ENCODE measurements at places on chromosomes 7 and 10.

GRCh38 chr10:100886091-100886490 lies 26.7 kb upstream of the SLF2 start:
- no peaks in the 10 kb centered on the region for H3K4me1 ChIP-seq
- H3K27me3 ChIP-seq, result peaks cover 6% of the 10 kb centered on the region
- DNase-seq, result no peak
- no peak overlapping the region for H3K27ac ChIP-seq
- no peak overlapping the region for H3K4me3 ChIP-seq

GRCh38 chr7:79462390-79462789 lies 8.9 kb upstream of the MAGI2 start:
- no peaks in the 10 kb centered on the region for H3K27me3 ChIP-seq
- peaks cover 8% of the 10 kb centered on the region for H3K36me3 ChIP-seq
- peaks cover 5% of the 10 kb centered on the region for H3K4me1 ChIP-seq
- DNase-seq, result no peak
- H3K27ac ChIP-seq, result no peak overlapping the region

GRCh38 chr7:148882841-148883265 lies 1.2 kb downstream of the EZH2 start:
- no peaks in the 10 kb centered on the region for H3K36me3 ChIP-seq
- H3K27ac ChIP-seq, result peak overlapping the region; percentile 96
- H3K4me1 ChIP-seq, result no peaks in the 10 kb centered on the region

DNA sequence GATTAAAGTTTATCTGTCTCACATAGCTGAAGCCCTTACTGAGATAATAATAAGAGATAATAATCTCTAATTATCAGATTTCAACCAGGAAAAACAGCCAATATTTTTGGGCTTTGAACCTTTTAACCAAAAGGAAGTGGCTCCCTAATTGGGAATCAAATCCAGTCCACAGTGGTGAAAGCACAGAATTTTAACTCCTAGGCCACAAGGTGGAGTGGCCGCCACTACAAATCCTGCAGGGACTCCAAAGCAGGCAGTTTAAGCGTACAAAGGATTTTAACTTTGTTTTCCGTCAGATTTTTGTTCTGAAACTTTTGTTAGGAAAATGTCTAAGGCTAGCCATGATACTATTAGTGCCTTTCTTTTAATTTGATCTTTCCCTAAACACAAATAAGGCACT lies 99.6 kb upstream of the CCNY start:
- no peak overlapping the region for H3K4me3 ChIP-seq
- no peak for DNase-seq
- H3K27me3 ChIP-seq, result no peaks in the 10 kb centered on the region
- H3K36me3 ChIP-seq, result no peaks in the 10 kb centered on the region

DNA sequence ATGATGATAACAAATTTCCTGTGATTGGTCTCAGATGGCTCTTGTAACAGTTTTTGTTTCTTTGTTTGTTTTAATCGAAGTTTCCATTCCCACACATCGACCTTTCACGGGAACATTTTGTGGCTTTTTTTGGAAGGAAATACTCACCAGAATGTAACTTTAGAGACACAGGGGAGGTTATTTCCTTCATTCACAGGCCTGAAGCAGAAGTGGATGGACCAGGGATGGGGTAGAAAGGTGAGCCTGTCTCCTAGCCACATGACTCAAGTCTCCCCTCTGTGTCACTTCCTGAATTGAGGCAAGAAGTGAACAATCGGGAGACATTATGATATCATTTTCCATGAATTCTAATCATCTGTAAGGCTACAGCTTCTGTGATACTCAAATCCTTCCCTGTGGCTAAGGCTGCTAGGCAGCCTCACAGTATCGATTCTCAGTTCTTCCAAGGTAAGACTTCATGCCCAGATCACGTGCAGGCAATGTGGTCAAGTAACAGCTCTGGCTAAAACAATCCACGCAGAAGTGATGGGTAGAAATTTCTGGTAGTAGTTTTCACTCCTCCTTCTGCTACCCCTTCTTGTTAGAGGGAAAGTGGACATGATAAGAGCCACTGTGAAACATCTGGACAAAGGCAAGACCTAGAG lies 203.9 kb upstream of the NEBL start:
- H3K27me3 ChIP-seq, result no peaks in the 10 kb centered on the region
- H3K36me3 ChIP-seq, result no peaks in the 10 kb centered on the region
- DNase-seq, result no peak
- no peak overlapping the region for H3K27ac ChIP-seq
- no peak overlapping the region for H3K4me3 ChIP-seq

DNA sequence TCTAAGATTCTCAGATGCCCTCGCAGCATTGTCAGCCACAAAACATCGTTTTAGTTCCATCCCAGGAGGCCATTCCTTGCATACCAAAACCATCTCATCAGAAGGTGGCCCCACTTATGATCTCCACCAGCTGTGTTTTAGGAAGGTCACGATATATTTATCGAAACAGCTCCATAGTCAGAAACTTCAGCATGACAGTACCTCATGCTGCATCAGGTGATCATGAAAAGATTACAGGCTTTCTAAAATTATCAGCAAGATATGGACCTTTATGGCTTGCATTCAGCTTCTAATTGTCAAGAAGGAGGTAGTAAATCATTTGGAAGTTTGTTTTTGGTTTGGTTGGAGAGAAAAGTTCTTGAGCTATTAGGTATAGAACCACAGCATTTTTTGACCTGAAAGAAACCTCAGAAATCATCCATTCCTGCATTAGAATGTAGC lies 20.0 kb downstream of the JAZF1 start:
- H3K27ac ChIP-seq, result no peak overlapping the region
- no peak for DNase-seq
- no peaks in the 10 kb centered on the region for H3K27me3 ChIP-seq
- H3K36me3 ChIP-seq, result peaks cover 3% of the 10 kb centered on the region

DNA sequence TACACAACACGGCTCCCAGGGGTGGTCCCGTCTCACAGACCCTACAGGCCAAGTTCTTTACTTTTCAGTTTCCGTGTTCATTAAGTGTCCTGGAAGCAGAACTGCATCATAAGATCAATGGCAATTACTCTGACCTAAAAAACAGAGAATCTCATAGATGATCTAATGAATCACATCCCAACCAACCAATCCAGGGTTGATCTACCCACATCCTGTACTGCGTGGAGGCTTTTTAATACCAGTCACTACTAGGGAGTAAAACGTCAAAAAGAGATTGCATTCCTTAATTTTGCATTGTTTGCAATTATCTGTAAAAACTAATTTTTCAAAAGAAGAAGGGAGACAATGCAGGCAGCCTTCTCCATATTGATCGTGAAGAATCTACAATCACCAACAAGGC lies 72.6 kb downstream of the PARD3 start:
- H3K36me3 ChIP-seq, result no peaks in the 10 kb centered on the region
- peaks cover 14% of the 10 kb centered on the region for H3K4me1 ChIP-seq
- no peak for DNase-seq
- no peak overlapping the region for H3K27ac ChIP-seq
- no peaks in the 10 kb centered on the region for H3K27me3 ChIP-seq

DNA sequence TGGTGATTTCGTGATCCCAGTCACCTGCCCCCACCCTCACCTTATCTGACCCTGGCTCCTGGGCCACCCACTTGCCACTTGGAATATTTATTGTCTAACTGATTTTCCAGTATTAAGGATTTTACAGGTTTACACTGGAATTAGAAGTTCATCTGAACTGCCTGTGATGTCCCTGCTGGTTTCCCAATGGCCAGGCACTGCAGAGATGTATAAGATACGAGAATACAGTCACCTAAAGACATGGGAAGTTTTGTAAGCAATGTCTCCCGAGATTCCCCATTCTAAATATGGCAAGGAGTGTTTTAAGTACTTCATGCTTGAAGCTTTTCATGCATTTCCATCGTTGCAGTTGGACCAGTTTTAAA lies 592.7 kb downstream of the SDK1 start:
- H3K27ac ChIP-seq, result no peak overlapping the region
- no peak for DNase-seq
- H3K4me1 ChIP-seq, result no peaks in the 10 kb centered on the region
- H3K36me3 ChIP-seq, result no peaks in the 10 kb centered on the region

GRCh38 chr10:44512431-44513022 lies 127.6 kb upstream of the CXCL12 start:
- H3K36me3 ChIP-seq, result no peaks in the 10 kb centered on the region
- H3K4me3 ChIP-seq, result no peak overlapping the region
- no peaks in the 10 kb centered on the region for H3K4me1 ChIP-seq
- DNase-seq, result no peak

GRCh38 chr10:21314111-21314626 lies 211.3 kb downstream of the SKIDA1 start:
- no peaks in the 10 kb centered on the region for H3K36me3 ChIP-seq
- no peaks in the 10 kb centered on the region for H3K27me3 ChIP-seq
- peak overlapping the region; percentile 77 for H3K27ac ChIP-seq
- DNase-seq, result no peak
- H3K4me3 ChIP-seq, result no peak overlapping the region
- H3K4me1 ChIP-seq, result peaks cover 41% of the 10 kb centered on the region

DNA sequence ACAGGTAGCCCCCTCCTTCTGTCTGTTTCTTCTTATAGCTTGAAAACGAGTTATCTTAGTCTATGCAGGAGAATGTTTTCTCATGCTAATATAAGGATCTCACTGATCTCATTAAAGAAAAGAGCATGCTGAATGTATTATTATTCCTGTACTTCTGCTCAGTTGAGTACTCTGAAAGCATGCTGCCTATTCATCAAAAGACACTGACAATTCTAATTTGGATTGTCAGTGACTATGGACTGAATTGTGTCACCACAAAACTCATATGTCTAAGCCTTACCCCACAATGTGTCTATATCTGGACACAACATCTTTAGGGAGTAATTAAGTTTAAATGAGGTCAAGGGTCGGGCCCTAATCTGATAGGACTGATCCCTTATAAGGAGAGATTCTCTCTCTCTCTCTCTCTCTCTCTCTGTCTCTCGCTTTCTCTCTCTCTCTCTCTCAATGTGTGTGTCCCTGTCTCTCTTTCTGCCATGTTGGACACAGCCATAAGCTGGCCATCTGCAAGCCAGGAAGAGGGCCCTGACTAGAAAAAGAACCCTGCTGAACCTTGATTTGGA lies 98.4 kb downstream of the GNAT3 start:
- no peaks in the 10 kb centered on the region for H3K36me3 ChIP-seq
- H3K27me3 ChIP-seq, result no peaks in the 10 kb centered on the region
- H3K27ac ChIP-seq, result no peak overlapping the region
- no peak for DNase-seq
- H3K4me1 ChIP-seq, result no peaks in the 10 kb centered on the region
- no peak overlapping the region for H3K4me3 ChIP-seq

DNA sequence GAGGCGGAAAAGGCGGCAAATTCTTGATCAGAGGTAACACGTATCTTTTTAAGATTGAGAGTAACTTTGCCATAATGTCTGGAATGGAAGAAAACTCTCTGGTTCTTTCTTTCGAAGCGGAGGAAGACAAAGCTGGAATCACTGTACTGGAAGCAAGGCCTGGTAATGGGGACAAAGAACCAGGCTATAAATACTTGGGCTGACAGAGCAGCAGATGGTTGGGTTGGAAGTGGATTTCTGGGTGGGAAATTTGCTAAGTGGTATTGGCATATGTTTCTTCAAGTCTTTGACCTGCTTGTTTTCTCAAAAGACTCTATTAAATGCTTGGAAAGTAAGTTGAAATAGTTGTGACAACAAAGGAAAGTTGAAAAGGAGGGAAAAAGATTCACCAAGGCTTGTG lies 87.3 kb upstream of the SFMBT2 start:
- no peaks in the 10 kb centered on the region for H3K36me3 ChIP-seq
- H3K27me3 ChIP-seq, result no peaks in the 10 kb centered on the region
- no peak overlapping the region for H3K27ac ChIP-seq
- H3K4me3 ChIP-seq, result no peak overlapping the region
- DNase-seq, result no peak

DNA sequence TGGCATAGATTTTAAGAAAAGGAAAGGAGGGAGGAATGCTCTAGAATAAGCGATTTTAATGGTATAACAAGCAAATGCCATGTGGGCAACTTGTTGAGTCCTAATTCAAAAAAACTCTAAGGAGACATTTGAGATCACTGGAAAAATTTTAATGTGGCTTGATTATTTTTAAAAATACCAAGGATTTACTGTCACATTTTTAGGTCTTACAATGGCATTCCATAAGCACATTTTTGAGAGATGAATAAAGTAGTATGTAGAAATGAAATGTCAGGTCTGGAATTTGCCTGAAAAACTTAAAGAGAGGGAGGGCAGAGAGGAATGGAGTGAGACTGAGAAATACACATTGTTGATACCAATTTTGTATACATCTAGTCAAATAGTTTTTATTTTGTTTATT lies 20.3 kb downstream of the NCAPG2 start:
- DNase-seq, result no peak
- H3K27ac ChIP-seq, result no peak overlapping the region
- no peak overlapping the region for H3K4me3 ChIP-seq
- H3K27me3 ChIP-seq, result no peaks in the 10 kb centered on the region
- H3K4me1 ChIP-seq, result no peaks in the 10 kb centered on the region
- peaks cover 49% of the 10 kb centered on the region for H3K36me3 ChIP-seq

DNA sequence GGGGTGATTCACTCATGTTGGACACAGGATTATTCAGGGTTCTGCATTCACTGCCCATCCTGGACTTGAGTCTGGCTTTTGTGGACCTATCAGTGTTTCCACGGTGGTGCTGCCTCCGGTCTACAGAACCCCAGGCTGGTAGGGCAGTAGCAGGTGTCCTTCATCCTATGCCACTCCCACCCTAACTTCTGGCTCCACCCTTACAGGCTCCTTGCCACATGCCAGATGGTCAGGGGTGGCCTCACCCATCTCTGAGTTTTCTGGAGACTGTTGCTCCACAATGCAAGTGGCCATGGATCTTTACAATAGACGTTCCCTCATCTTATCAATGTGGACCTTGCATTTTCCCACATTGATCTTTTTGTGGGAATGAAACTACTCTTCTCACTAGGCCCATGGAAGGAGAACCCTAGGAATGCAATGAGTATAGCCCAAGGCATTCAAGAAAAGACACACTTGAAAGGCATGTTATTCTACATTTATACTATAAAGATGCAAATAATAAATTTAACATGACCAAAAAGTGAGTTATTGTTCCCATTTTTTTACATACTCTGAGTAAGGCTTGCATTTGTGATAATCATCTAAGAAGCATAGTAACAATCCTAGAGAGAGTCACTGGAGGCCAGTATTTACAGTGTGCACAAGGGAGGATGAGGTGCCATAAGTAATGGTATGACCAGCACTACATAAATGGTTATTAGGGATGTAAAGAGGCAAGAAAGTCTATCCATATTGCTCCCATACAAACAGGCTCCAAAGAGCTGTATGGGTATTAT lies 57.4 kb upstream of the ADO start:
- no peak for DNase-seq
- H3K27ac ChIP-seq, result no peak overlapping the region
- H3K27me3 ChIP-seq, result no peaks in the 10 kb centered on the region
- H3K4me1 ChIP-seq, result no peaks in the 10 kb centered on the region
- no peak overlapping the region for H3K4me3 ChIP-seq

DNA sequence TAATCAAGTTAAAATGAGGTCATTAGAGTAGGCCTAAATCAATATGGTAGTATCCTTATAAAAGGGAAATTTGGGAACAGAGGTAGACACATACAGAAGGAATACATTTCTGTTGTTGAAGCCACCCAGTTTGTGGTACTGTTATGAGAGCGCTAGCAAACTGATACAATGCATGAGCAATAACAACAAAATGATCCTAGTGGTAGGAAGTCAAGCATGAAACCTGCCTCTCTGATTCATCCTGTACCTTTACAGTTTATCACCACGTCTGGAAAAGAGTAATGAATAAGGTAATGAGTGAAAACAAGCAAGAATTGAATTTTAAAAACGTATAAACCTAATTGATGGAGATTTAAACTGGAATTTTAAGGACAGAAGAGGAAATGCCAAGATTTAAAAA lies 217.2 kb downstream of the PCLO start:
- H3K4me1 ChIP-seq, result no peaks in the 10 kb centered on the region
- H3K4me3 ChIP-seq, result no peak overlapping the region
- H3K27me3 ChIP-seq, result no peaks in the 10 kb centered on the region
- no peak overlapping the region for H3K27ac ChIP-seq

- H3K36me3 ChIP-seq, result no peaks in the 10 kb centered on the region
- no peak overlapping the region for H3K27ac ChIP-seq
- no peak overlapping the region for H3K4me3 ChIP-seq
- H3K27me3 ChIP-seq, result no peaks in the 10 kb centered on the region
- DNase-seq, result no peak
Measured at GRCh38 chr7:105830405-105831301, 45.7 kb downstream of the ATXN7L1 start.
